NAMALWA (cell line): ENCODE measurements at places on chromosomes 2 and 18.
A peak's percentile ranks its signal among the peaks of the same experiment; 100 is the strongest.

- no peak for DNase-seq
These were observed 71.7 kb upstream of the SKOR2 start for GRCh38 chr18:47323158-47323557.

DNA sequence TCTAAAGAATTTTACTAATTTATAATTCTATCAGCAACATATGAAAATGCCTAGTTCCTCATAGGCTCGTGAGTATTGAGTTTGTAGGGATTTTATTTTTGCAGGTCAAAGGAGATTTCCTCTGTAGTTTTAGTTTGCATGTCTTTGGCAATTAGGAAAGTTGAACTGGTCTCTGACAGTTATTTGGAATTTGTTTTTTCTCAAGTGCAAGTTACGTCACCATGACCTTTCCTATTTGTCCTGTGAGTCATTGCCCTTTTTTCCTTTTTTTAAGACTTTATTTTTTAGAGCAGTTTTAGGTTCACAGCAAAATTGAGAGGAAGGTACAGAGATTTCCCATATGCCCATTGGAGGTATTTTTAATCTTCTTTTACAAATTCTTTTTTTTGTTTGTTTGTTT is 29.0 kb downstream of the RAMP1 start:
- no peak for DNase-seq

- no peak for DNase-seq
These were observed 86.3 kb upstream of the NPAS2 start for GRCh38 chr2:100733391-100734187.

DNA sequence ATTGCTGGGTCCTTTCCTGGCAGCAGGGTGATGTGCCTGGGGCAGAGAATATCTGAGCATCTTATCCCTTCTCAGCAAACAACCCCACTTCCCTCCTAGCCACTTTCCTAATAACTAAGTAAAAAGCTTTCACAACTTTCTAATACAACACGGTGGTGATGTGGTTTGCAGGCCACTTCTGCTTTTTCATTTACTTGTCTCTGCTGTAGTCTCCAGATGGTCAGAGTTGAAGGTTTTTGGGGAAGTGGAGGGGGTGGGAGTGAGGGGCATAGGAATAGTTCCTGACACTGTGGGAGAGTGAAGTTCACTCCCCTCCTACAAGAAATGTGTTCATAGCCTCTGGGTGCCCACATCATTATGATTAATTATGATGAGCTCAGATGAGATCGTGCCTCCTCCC is 11.6 kb downstream of the OXER1 start:
- peak; percentile 79 for DNase-seq

GRCh38 chr2:20633794-20634506 is 16.9 kb downstream of the HS1BP3 start:
- no peak for DNase-seq

DNA sequence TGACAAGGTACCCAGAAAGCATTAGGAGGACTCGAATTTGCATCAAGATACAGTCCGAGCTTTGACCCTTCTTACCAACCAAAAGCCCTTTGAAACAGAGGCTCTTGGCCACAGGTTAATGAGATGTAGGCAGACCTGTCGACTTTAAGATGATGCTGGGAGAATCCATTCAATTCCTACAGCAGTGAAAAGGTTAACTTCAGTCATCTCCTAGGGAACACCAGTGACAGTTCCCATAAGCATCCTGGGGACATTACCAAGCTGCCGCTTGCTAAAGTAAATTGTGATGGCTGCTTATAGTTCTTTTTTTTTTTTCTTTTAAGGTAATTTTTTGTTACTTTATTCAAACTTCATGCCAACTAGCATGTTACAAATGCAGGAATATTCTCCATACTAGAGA is 379.3 kb downstream of the SOX11 start:
- DNase-seq = no peak

GRCh38 chr18:37541517-37541916 is 24.1 kb downstream of the CELF4 start:
- DNase-seq = no peak

- no peak for DNase-seq
These were observed 427.7 kb downstream of the METTL4 start for GRCh38 chr18:2143636-2144035.

DNA sequence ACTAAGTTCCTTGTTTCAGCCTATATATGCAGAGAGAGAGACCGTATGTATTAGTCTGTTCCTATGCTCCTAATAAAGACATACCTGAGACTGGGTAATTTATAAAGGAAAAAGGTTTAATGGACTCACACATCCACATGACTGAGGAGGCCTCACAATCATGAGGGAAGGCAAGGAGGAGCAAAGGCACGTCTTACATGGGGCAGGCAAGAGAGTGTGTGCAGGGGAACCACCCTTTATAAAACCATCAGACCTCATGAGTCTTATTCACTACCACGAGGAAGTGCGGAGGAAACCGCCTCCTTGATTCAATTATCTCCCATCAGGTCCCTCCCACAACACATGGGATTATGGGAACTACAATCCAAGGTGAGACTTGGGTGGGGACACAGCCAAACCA is 73.8 kb downstream of the TMEM18 start:
- no peak for DNase-seq

DNA sequence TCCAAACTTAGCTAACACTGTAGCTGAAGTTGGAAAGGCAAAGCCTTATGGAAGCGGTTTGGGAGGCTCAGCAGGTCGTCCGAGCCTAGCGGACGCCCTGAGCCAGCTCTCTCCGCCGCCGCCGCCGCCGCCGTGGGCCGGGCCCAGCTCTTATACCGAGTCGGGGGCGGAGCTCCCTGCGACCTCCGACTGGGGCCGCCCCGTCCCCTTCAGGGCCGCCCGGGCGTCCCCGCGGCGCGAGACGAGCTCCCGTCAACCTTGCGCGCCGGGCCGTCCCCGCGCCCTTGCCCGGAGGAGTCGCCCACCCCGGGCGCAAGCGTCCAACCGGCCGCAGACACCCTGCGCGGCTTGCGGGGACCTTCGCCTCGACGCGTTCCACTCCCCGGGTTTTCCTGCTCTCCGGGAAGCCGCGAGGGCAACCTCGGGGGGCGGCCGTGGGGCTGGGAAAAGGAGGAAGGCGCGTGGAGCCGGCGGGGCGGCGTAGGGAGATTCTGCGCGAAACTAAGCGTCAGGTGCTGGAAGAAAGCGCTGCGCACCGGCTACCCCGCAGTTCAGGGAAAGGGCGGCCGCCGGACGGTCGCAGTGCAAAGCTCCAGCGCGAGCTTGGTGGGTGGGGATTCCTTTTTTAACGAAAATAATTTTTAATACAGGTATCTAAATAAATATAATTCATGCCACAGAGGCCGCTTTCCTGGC is at the start of gene SLC40A1:
Gene SLC40A1 (minus strand): TSS at position 129 of the 696 bp plus-strand sequence. CDS start 326 bp downstream, outside the sequence.
- DNase-seq = no peak

- no peak for DNase-seq
These were observed 197.7 kb downstream of the UBE2E3 start for GRCh38 chr2:181178130-181178529.
